ENCODE measurements at places on chromosomes 7 and 10.

- no peak for DNase-seq
Measured at GRCh38 chr10:43049081-43049551, 27.8 kb upstream of the RET start.

GRCh38 chr7:89687211-89687610 is 467.1 kb upstream of the STEAP1 start:
- no peak for DNase-seq

DNA sequence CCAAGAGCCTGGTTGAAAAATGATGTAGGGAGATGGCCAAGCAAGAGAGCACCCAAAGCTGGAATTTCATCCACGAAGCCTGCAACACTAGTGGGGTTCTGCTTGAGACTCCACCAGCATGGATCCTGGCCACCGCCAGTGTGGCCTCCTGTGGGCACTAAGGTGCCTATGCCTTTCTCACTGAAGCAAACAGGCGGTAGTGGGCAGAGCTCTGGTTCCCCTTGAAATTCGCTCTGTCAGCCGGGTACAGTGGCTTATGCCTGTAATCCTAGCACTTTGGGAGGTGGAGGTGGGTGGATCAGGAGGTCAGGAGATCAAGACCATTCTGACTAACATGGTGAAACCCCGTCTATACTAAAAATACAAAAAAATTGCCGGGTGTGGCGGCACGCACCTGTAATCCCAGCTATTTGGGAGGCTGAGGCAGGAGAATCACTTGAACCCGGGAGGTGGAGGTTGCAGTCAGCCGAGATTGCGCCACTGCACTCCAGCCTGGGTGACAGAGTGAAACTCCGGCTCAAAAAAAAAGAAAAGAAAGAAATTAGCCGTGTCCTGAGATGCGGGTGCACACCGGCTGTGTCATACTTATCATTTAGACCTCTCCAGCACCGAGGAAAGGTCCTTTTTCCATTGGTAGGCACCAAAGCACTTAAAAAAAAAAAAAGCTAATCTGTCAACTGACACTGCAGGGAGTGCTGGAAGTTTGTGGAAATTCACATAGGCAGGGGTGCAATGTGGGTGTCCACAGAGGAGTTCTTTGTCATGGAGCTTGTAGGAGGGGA is 28.3 kb downstream of the CCM2 start:
- DNase-seq: no peak

GRCh38 chr7:131652934-131653333 is 96.5 kb upstream of the PODXL start:
- DNase-seq: no peak

- DNase-seq: no peak
Measured at GRCh38 chr7:51111241-51111940, 205.2 kb downstream of the COBL start.

GRCh38 chr10:112235141-112235540 is 48.1 kb upstream of the TECTB start:
- DNase-seq: no peak

- DNase-seq: no peak
Measured at GRCh38 chr7:117531595-117532244, 51.9 kb downstream of the CFTR start.

DNA sequence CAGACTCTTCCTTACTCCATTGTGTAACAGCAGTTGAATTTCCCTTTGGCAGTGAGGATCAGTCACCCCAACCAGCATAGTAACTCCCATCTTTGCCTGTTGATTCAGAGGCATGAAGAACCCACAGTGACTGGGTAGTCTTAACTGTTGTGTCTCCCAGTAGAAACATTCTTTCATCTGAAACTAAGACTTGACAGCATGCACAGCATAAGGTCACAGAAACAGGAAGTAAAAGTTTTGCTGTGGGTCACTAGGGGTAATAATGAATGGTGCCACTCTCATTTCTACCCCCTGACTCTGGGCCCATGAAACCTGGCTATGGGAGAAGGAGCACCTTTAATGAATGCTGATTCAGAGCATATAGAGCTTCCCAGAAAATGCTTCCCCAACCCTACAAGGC is 8.3 kb upstream of the FRMPD2 start:
- DNase-seq: no peak

- DNase-seq: no peak
Measured at GRCh38 chr7:69166979-69167516, 431.2 kb upstream of the AUTS2 start.

DNA sequence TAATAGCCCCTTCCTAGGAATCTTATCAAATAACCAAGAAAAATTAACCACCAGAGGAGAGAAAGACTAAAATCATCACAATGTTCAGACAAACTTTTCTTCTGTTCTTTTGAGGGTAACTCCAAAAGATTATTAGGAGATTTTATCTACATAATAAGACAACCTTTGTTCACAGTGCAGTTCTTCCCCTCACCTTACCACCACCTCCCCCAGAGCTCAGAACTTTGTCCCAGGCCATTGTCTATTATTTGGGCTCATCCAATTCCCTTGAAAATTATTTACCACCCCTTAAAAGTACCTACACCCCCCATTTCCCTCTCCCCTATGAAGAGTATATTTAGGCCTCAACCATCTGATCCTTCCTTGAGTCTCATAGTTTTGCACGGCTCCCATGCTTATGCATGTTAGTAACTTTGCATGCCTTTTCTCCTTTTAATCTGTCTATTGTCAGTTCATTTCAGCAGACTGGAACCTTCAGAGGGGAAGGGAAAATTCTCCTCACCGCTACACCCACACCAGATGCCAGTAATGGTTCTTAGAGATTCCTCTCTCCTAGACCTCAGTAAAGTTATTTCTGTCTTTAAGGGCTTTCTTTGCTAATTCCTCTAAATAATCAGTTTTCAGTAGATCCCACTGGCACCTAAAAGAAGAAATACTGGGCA is 234.9 kb downstream of the SKIDA1 start:
- DNase-seq: no peak

DNA sequence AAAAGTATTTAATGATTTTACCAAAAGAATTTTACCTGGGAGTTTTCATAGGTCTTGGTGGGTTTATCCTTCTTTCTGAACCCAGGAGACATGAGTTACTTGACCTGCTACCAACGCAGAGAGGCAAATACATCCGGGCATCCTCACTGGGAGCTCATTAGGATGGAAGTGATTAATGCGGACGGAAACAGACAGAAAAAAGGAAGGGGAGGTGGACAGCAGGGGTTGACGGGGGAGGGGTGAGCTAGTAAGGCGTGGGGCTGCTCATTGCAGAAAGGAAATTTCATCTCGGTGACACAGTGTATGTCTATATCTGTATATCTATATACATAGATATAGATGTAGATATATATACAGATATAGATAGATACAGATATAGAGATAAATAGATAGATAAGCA is 408.2 kb upstream of the ADARB2 start:
- no peak for DNase-seq

DNA sequence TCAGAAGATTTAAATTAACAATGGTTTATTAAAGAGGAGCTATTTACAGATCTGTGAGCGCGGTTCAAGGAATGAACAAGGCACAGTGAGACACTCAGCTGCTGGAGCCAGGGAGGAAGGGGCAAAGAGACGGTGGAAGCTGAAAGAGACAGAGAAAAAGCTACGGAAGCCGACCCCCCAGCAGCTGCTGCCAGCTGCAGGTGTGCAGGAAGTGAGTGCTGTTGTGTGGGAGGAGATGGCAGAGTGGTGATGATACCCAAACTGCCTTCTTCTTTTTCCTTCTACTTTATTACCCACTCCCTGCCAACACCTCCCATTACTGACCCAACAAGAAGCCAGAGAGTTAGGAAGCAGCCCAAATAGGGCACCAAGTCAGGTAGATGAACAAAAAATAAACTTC is 41.9 kb upstream of the MBL2 start:
- no peak for DNase-seq

- DNase-seq: no peak
Measured at GRCh38 chr7:53101026-53101425, 65.6 kb downstream of the POM121L12 start.

GRCh38 chr10:34523017-34523767 is 291.9 kb downstream of the PARD3 start:
- DNase-seq: no peak
